ENCODE measurements at places on chromosomes 7 and 10. TPM values are rescaled to one million over a fixed set of nuclear protein-coding genes. Genes with fewer than 3 reads are reported as not detected.

INA gene
- 1.3 TPM for total RNA-seq

DNA sequence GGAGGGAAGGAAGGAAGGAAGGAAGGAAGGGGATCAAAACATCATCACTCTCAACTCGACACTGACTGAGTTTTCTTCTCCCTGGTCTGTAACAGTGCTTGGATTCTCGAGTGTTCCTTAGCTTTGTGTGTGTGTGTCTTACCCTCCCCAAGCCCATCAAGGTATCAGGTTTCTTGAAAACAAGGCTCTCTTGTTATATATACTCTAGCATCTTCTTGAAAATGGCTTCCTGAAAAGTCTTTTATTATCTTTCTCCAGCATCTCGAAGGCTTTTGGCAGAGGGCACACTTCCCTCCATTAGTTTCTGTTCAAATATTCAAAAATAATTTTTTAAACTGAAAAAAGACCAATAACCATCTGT lies 13.4 kb downstream of the SERPINE1 start:
- no peak overlapping the region for H3K27ac ChIP-seq
- no peak overlapping the region for H3K4me3 ChIP-seq

DNA sequence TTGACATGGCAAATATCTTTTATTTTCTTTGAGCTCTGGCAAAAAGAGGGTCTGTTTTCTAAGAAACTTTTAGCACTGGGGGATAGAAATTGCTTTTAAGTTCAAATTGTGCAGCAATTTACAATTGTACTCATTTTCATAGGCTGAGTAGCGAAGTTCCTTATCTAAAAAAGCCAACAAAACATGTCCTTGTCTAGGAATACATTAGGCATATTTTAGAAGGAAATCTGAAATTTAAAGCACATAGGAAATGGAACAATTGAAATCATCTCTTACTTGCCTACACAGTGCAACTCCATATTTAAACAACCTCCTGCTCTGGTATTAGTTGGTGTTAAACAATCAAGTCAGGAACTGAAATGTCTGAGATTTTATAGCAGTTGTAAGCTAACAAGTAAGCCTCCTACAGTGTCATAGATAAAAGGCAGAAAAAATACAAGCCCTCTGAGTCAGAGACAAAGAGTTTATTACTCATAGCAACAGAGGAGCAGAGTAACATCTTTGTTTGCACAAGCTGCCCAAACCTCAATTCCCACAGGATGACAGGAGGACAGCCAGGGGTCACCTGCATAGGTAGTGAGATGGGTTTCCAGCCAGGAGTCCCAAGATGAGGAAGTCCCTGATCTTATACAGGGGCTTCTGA lies 280.2 kb upstream of the HGF start:
- no peak overlapping the region for H3K27ac ChIP-seq
- no peak for DNase-seq
- no peaks in the 10 kb centered on the region for H3K27me3 ChIP-seq
- H3K4me1 ChIP-seq: no peaks in the 10 kb centered on the region
- no peak overlapping the region for H3K4me3 ChIP-seq
- no peaks in the 10 kb centered on the region for H3K36me3 ChIP-seq

LRRC4 gene
- total RNA-seq: 0.16 TPM

GRCh38 chr10:51886438-51887068 lies 187.2 kb upstream of the CSTF2T start:
- no peak overlapping the region for H3K27ac ChIP-seq
- no peaks in the 10 kb centered on the region for H3K27me3 ChIP-seq
- no peak for DNase-seq

GRCh38 chr7:69696686-69697685 lies 98.7 kb downstream of the AUTS2 start:
- no peak overlapping the region for H3K4me3 ChIP-seq
- H3K27ac ChIP-seq: no peak overlapping the region
- no peaks in the 10 kb centered on the region for H3K27me3 ChIP-seq
- H3K4me1 ChIP-seq: peaks cover 5% of the 10 kb centered on the region

DNA sequence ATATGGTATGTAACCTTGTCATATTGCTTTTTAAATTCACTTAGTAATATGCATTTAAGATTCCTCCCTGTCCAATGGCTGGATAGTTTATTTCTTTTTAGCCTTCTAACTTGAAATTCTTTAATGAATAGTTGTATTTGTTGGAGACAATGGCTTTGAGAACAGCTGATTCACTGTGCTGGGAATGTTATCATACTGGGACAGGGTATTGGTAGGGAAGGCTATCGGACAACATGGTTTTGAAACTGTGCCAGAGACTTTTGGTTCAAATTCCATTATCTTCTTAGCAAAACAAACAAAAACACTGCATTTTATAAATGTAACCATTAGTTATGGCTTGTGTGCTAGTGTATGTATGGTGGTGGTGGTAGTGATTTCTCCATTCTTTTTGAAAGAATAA lies 517.1 kb upstream of the ANKRD30A start:
- H3K4me3 ChIP-seq: no peak overlapping the region
- no peaks in the 10 kb centered on the region for H3K36me3 ChIP-seq
- no peak for DNase-seq
- H3K27me3 ChIP-seq: no peaks in the 10 kb centered on the region
- H3K4me1 ChIP-seq: no peaks in the 10 kb centered on the region
- H3K27ac ChIP-seq: no peak overlapping the region

AKR1E2 gene
- total RNA-seq: 4.2 TPM

DNA sequence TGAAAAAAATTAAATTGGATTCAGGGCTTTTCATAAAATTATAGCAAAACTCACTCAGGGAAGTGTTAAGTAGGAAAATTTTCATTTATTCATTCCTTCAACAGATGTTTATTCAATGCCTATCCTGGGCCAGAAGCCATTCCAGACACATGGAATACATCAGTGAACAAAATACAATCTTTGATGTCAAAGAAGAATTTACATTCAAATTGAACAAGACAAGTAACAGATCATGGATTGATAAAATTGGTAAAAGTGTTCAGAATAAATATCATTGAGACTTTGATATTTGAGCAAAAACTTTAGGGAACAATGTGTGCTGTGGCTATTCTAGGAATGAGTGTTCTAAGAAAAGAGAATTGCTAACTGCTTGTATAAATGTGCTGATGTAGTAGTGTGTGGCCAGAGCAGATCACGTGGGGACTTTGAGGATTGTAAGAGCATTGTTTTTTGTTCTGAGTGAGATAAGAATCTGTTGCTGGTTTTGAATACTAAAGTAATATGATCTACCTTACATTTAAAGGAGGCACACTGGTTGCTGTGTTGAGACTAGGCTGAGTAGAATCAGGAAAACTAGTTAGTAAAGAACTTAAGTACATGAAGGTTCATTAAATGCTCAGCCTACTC lies 957.2 kb downstream of the PCDH15 start:
- no peak for DNase-seq
- no peaks in the 10 kb centered on the region for H3K27me3 ChIP-seq
- no peak overlapping the region for H3K27ac ChIP-seq
- H3K36me3 ChIP-seq: no peaks in the 10 kb centered on the region
- no peaks in the 10 kb centered on the region for H3K4me1 ChIP-seq
- no peak overlapping the region for H3K4me3 ChIP-seq

GRCh38 chr7:44068054-44068453 lies 2.7 kb upstream of the PGAM2 start:
- H3K4me3 ChIP-seq: no peak overlapping the region
- no peak overlapping the region for H3K27ac ChIP-seq
- DNase-seq: no peak
- peaks cover 43% of the 10 kb centered on the region for H3K4me1 ChIP-seq
- no peaks in the 10 kb centered on the region for H3K27me3 ChIP-seq

PLEKHA1 gene
- 91.6 TPM for total RNA-seq

- DNase-seq: no peak
- no peak overlapping the region for H3K27ac ChIP-seq
- no peaks in the 10 kb centered on the region for H3K36me3 ChIP-seq
- no peak overlapping the region for H3K4me3 ChIP-seq
- no peaks in the 10 kb centered on the region for H3K27me3 ChIP-seq
- peaks cover 3% of the 10 kb centered on the region for H3K4me1 ChIP-seq
Measured at GRCh38 chr7:43038254-43038653, 74.2 kb upstream of the HECW1 start.

- no peak for DNase-seq
- H3K4me3 ChIP-seq: no peak overlapping the region
- no peaks in the 10 kb centered on the region for H3K27me3 ChIP-seq
Measured at GRCh38 chr7:87107949-87108776, 44.1 kb upstream of the DMTF1 start.

GRCh38 chr7:45193828-45194227 lies 36.2 kb downstream of the RAMP3 start:
- H3K27ac ChIP-seq: no peak overlapping the region
- DNase-seq: no peak
- no peaks in the 10 kb centered on the region for H3K4me1 ChIP-seq
- H3K4me3 ChIP-seq: no peak overlapping the region
- H3K27me3 ChIP-seq: peaks cover 3% of the 10 kb centered on the region

GRCh38 chr7:518630-519483 lies 789 bp downstream of the PDGFA start:
- no peak for DNase-seq
- peak overlapping the region; percentile 75 for H3K4me3 ChIP-seq
- no peaks in the 10 kb centered on the region for H3K36me3 ChIP-seq
- peak overlapping the region; percentile 76 for H3K27ac ChIP-seq
- peaks cover 81% of the 10 kb centered on the region for H3K4me1 ChIP-seq

DNA sequence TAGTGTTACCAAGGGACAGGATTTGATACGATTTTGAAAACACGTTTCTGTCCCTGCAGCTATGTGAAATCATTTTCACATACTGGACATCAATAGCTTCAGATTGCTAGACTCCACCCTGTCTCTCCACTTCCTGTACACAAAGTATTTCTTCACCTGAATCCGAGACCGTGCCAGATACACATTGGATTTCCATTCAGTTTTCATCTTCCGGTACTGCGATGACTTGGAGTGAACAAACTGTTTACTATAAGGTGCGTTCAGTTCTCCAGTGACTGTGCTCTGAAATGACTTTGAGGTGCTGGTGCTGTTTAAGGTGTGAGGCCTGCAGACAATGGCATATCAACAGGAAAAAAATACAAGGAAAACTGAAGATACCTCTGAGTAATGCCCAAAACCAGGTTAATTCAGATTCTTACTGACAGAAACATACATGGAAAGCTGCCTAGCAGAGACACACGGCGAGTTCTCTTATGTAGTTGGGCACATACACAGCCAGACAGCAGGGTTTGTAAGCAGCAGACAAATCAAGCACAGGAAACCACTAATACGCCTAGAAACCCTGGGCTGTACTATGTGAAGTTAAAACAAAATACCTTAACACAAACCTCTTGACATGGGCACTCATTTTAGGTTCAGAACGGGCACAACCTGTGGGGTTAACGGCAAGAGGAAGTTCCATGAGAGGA lies 119.2 kb downstream of the GALNT11 start:
- H3K4me1 ChIP-seq: peaks cover 6% of the 10 kb centered on the region
- no peak overlapping the region for H3K4me3 ChIP-seq
- no peaks in the 10 kb centered on the region for H3K27me3 ChIP-seq
- H3K36me3 ChIP-seq: peaks cover 77% of the 10 kb centered on the region
